Left ventricle myocardium inferior (tissue), 1 donor: ENCODE measurements at places on chromosomes 11 and 22. TPM values are rescaled to one million over a fixed set of nuclear protein-coding genes. Genes with fewer than 3 reads are reported as not detected.
A peak's percentile ranks its signal among the peaks of the same experiment; 100 is the strongest.

DNA sequence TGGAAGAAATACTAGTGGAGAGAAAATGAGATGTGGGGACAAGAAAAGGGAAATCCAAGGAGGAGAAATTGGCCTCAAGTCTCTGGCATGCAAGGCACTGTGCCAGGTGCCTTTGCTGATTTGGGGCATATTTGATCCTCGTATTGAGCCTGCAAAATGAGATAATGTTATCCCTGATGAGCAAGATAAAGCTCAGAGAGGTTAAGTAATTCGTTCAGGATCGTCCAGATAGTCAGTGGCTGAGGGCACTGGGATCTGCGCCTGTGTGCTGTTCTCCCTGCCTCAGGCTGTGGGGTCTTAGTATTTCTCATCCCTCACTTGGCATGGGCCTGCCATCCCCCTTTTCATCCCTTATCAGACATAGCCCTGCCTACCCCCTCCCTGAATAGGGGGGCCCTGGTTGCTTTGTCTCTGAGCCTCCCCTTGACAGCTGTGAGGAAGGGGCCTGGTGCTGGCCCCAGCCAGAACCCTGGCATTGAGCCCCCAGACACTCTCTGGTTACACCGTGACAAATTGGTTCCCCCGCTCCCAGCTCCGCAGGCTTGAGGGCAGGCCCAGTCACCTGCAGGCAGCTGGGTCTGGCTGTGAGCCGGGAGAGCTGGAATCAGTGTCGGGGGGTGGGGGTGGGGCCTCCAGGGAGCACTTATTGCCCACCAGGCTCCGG is 85.7 kb downstream of the NECTIN1 start:
- DNase-seq, result no peak

DNA sequence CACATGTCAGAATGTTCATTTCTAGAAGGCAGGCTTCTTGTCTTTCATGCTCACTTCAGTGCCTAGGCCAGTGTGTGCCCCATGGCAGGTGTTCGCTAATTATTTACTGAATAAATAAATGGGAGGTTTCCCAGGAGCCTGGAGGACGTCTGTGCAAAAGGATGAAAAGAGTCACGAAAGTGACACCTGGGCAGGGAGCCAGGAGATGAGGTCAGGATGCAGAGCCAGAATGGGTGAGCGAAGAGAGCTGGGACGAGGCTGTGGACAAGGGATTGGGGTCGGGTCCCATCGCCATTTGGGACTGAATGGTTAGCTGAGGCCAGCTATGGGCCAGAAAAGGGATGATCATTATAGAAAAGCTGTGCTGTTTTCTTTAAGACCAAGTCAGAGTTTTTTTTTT is 560.4 kb downstream of the TBC1D22A start:
- no peak for DNase-seq

DNA sequence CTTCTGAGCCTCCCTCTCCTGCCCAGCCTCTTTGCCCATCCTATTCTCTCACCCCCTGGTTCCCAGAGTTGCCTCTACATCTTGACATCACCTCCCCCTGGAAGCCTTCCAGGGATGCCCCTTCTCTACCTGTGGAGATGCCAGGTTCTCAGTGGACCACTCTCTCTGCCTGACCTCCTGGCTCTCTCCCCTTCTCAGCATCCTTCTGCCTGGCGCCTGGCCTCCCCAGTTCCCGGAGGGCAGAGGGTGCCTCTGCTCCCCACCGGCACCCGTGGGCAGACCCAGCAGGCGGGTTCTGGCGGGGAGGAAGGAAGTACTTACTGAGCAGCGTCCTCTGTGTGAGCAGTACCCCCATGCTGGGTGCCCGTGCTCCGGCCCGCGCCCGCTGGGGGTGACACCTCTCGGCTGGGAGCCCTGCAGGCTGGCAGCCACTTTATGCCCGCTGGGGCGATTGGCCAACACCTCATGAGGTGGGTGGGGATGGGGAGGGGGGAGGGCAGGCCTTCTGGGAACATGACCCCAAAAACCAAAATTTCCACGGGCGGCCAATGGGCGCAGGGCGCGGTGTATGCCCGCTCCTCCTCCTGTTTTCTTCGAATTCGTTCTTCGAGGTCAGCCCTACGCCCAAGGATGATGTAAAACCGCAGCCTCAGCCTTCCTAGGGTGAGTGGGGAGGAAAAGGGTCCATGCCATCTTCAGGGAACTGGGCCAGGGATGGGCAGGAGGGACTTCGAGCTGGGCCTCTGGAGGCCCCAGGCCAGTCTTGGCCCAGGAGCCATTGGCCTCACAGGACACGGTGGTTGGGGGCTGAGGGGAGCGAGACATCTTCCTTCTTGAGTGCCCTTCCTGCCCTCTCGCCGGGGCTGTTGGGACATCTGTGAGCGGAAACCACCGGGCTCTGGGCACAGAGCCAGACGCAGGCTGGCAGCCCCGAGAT is at the start of gene OSM:
Gene OSM (minus strand): TSS at position 407 of the 937 bp plus-strand sequence. CDS start 52 bp downstream, at position 355.
- DNase-seq, result peak; percentile 66

SIK3 gene
- total RNA-seq, result 36.3 TPM
